ENCODE measurements at places on chromosomes 2 and 18. TPM values are rescaled to one million over a fixed set of nuclear protein-coding genes. Genes with fewer than 3 reads are reported as not detected.

ATP6V1C2 gene
- total RNA-seq, result not detected

ANKRD53 gene
- 6.1 TPM for total RNA-seq

IL1R2 gene
- 2.2 TPM for total RNA-seq

IL1RL1 gene
- total RNA-seq, result 0.37 TPM

TEKT4 gene
- total RNA-seq, result not detected

RAPGEF4 gene
- 4.0 TPM for total RNA-seq

SLC4A5 gene
- total RNA-seq, result 1.5 TPM

AQP4 gene
- 0.78 TPM for total RNA-seq

MGAT5 gene
- total RNA-seq, result 26.0 TPM

COPS7B gene
- 10.5 TPM for total RNA-seq
